ENCODE measurements at places on chromosomes 7 and 10. TPM values are rescaled to one million over a fixed set of nuclear protein-coding genes. Genes with fewer than 3 reads are reported as not detected.

GRCh38 chr10:50605269-50605950 lies 18.3 kb downstream of the SGMS1 start:
- DNase-seq = peak; percentile 61

- DNase-seq = peak; percentile 69
Measured at GRCh38 chr10:58952747-58953466, 223.5 kb upstream of the PHYHIPL start.

- no peak for DNase-seq
Measured at GRCh38 chr7:4747746-4748145, 27.7 kb upstream of the AP5Z1 start.

DNA sequence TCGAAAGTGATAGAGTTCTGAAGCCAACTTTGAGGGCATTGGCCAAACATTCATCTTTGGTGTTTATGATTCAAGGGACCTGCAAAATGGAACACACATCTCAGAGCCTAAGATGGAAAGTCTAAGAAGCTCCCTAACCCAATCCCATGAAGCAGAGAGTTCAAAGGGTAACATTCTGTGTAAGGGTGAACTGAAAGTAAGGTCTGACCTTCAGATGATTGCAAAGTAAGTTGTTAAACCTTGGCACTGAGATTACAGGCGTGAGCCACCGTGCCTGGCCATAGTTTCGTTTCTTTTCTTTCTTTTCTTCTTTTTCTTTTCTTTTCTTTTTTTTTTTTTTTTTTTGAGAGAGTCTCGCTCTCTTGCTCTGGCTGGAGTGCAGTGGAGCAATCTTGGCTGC lies 2.2 kb downstream of the ZNF212 start:
- DNase-seq = no peak

- no peak for DNase-seq
Measured at GRCh38 chr7:143410521-143411004, 1.9 kb upstream of the EPHA1 start.

DNA sequence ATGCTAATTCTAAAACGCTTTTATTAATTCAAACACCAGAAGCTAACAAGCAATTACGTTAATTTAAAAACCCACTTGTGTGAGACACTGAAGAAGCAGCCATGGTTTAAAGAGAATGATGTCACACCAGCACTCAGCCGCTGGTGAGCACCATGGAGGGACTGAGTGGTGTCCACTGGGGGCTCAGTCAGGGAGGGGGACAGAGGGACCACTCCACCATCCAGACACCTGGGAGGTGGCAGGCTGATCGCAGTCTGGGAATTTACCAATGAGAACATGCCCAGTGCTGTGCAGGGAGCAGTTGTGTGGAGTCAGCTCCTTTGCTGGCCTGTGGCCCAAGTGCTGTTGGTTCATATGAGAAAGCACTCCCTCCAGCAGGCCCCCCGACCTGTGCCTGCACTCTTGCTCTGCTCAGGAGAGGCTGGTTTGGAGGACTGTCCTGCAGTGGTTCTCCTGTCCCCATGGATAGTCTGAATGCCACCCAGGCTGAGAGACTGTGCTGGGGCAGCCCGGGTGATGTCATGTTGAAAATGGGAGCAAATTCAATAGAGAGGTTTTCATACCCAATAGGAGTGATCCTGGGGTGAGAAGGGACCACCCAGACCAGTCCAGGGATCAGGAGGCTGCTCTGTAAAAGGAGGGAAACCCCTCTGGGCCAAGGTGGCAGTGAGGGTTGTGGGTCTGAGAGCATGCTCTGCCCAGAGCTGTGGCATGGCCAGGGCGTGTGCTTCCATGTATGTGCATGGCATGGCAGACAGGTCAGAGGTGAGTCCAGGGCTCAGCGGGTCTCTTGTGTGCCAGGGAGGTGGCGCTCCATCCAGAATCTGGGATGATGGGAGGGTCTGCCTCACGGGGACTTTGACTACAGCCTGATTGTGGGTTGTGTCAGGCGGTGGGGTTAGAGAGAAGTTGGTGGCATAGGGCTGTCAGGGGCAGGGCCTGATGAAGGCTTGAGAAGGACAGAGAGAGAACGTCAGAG lies 12.7 kb downstream of the ADCY1 start:
- no peak for DNase-seq

GRCh38 chr7:94662548-94662947 lies 6.6 kb upstream of the SGCE start:
- DNase-seq = no peak

GRCh38 chr10:58970160-58970915 lies 206.1 kb upstream of the PHYHIPL start:
- no peak for DNase-seq

- no peak for DNase-seq
Measured at GRCh38 chr10:132721725-132722124, 64.2 kb downstream of the NKX6-2 start.

- no peak for DNase-seq
Measured at GRCh38 chr7:66639773-66640172, 11.1 kb downstream of the KCTD7 start.

DNA sequence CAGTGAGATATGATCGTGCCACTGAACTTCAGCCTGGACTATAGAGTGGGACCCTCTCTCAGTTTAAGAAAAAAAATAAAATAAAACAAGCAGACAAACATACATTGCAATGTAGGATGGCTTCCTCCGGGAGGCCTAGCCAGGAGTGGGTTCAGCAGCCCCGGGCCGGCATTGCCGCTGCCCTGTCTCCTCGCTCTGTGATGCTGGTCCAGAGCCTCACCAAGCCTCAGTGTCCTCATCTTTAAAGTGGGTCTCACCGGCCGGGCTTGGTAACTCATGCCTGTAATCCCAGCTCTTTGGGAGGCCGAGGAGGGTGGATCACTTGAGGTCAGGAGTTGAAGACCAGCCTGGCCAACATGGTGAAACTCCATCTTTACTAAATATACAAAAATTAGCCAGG lies 71.6 kb downstream of the PTPRE start:
- no peak for DNase-seq

DNA sequence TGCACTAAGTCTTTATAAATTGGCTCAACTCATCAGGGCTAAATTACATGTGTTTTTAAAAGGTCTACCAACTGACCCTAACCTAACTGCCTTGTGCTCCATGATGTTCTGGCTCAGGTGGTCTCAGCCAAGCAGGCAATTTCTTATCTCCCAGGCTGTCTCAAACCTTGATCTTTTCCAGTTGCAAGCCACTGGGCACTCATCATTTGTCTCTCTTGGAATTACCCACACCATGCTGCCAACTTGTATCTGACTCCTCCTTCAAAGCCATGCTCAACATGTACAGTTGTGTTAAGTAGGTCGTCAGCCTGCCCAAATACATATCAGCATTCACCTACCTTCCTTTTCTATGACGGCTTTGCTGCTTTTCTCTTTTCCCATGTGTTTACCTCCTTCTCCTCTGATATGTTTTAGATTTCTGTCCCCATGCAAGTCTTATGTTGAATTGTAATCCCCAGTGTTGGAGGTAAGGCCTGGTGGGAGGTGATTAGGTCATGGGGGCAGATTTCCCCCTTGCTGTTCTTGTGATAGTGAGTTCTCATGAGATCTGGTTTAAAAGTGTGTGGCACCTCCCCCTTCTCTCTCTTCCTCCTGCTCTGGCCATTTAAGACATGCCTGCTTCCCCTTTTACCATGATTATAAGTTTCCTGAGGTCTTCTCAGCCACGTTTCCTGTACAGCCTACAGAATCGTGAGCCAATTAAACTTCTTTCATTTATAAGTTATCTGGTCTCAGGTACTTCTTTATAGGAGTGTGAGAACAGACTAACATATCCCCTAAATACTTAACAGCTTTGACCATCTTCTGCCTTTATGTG lies 130.0 kb downstream of the ELAPOR2 start:
- no peak for DNase-seq

DNA sequence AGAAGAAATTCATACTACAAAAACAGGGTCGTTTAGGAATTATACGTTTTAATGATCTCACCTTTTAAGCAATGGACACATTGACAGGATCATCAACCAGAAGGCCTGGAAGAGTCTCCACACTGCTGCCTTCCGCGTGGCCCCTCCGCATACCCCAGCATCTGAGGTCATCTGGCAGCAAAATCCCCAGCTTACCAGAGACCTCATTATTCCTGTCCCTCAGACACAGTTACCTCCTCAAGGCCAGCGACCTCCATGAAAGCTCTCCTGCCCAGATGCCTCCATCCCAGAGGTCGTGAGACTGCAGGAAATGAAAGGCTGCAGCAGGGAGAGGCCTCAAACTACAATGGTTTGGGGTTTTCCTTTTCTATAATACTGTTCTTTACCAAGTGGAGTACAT lies 14.8 kb upstream of the GSAP start:
- DNase-seq = no peak

GRCh38 chr7:11404355-11404754 lies 427.6 kb downstream of the THSD7A start:
- DNase-seq = no peak

GRCh38 chr10:72087969-72088888 lies at the start of gene SPOCK2:
SPOCK2 (minus strand) TSS chr10:72088551; CDS start chr10:72088328, 223 bp downstream.
- DNase-seq = no peak

DNA sequence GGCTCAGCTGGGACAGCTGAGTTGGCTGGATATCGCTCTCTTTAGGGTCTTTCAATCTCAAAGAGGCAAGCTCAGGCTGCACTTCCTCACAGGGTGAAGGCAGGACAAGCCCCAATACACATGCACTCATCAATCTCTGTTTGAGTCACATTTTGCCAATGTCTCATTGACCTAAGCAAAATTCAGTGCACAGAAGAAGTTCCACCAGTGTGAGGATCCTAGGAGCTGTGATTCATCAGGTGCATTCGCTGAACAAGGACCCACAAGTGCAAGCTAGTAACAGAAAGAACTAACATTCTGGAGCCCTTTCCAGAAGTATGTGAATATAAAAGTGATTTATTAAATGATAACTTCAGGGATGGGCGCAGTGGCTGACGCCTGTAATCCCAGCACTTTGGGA lies 477.2 kb downstream of the GPAM start:
- DNase-seq = no peak

GRCh38 chr7:35355199-35355598 lies 101.3 kb upstream of the TBX20 start:
- no peak for DNase-seq

DNA sequence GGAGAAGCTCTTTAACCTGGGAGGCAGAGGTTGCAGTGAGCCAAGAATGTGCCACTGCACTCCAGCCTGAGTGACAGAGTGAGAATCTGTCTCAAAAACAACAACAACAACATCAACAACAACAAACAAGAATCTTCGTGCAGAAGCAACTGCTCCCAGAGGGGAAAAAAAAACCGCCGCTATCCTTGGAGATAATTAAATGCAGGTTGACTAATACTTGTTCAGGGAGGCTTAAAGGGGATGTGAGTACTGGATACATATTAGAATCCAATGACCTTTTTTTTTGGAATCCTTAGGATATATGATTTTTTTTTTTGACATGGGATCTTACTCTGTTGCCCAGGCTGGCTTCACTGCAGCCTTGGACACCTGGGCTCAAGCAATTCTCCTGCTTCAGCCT lies 89.6 kb upstream of the FAM171A1 start:
- no peak for DNase-seq

The SFRP4 gene
- total RNA-seq = not detected

The SPDYE5 gene
- total RNA-seq = not detected

The PTN gene
- total RNA-seq = not detected

The PTF1A gene
- not detected for total RNA-seq

The XRCC2 gene
- 9.1 TPM for total RNA-seq

The HTRA1 gene
- total RNA-seq = not detected

The MSMB gene
- total RNA-seq = not detected

The ANK3 gene
- total RNA-seq = 11.5 TPM

The GJD4 gene
- total RNA-seq = not detected
